CD4-positive, alpha-beta T cell treated with Interleukin-4 for 4 hours (primary cell): ENCODE measurements at places on chromosomes 5 and 9.

GRCh38 chr9:1233568-1233967, 183.4 kb downstream of the DMRT2 start:
- DNase-seq, result no peak

GRCh38 chr5:105503950-105504349, 1941.4 kb upstream of the NUDT12 start:
- no peak for DNase-seq

DNA sequence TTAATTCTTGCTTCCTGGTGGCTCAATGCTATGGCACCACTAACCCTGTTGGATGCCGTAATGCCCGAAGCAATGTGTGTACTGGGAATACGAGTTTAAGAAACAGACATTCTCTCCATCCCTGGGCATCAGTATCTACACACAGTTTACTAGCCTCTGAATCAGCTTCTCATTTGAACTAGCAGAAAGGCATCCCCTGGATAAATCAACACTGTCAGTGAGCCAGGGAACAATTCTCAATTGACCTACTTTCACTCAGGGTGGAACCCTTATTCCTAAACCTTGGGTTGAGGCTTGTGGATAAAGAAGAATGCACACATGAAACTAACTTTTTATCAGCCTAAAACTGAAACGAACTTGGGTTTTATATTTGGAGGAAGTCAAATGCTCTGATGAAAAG, 331.0 kb downstream of the GADD45G start:
- no peak for DNase-seq

DNA sequence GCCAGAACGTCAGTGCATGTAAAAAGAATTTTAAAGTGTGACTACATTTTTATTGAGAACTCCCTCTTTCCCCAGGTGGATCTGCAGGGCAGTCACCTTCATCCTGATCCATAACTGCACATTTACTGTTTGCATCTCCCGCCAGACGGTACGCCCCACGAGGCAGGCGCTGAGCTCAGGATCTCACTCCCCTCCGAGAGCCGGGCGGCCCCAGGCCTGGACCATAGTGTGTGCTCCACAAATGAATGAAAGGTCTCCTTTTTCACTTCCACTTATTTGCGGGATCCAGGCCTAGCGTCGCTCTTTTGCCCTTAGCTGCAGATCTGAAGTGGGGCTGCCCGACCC, 378 bp downstream of the DROSHA start:
- no peak for DNase-seq

DNA sequence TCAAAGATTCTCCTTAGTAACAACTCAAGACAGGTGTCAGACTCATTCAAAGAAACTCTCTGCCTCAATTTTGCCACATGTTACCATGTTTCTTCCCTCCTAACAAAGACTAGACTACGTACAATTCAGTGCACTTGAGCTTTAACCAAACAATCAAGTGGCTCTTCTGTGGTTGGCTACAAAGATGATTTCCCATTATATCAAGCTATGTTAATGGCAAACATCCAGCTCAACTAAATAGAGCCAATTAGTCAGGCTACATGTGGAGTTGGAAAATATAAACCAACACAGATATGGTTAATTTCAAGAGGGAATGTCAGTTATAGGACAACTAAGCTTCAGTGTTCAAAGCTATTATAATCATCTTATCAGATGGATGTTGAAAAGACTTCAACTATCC, 29.2 kb upstream of the ADRA1B start:
- DNase-seq, result no peak

GRCh38 chr5:181138258-181138657, 7.3 kb upstream of the OR2V1 start:
- no peak for DNase-seq

- DNase-seq, result peak; percentile 60
Observed at GRCh38 chr5:131634666-131634995, 398 bp downstream of the RAPGEF6 start.
